ENCODE measurements at places on chromosomes 2 and 18.

- DNase-seq = no peak
Observed at GRCh38 chr18:27250471-27250870, 65.4 kb upstream of the CHST9 start.

GRCh38 chr18:51157215-51157614 lies 40.3 kb downstream of the MEX3C start:
- no peak for DNase-seq

DNA sequence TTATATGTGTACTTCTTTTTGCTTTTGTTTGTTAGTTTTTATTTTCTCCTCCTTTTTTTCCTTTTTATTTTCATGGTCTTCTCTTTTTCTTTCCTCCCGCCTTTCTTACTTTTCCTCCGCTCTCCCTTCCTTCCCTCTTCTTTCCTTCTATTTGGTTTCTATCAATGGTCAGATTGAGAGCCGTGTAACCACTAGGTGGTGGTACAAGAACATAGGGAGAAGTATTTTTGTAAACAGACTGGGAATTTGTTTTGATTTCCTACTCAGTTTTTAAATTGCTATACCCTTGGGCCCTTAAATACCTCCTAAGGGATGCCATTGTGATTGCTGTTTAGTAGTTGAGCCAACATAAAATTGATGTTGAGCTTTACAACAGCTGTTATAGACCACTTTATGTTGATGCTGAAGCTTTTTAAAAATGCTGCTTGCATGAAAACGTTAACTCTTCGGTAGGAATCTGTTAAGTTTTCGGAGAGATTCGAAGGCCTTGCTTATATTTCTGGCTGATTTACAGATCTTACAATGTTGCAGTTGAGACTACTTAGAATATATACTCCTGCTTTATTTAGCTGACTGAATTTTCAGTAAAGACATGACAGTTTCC lies 124.2 kb downstream of the UBE2E3 start:
- DNase-seq = no peak

DNA sequence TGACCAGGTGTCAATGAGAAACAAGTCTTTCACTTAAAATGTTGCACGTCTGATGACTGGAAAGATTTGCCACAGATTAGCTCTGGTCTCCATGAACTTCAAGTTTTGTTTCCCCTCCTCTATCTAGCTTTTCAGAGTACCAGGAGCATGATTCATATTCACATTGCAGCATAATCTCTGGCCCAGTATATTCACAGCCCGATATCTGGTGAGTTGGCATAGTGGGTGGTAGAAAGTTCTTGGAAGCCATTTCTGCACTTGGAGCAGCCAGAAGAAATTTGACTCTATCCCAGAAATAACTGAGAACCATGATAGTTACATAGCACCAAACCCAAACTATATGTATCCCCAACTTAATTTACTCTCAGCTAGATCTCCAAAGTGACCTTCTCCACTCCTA lies 503.9 kb downstream of the PID1 start:
- DNase-seq = no peak

- no peak for DNase-seq
Observed at GRCh38 chr2:127047054-127047453, 59.9 kb downstream of the BIN1 start.

GRCh38 chr18:49907346-49907929 lies 94.1 kb upstream of the ACAA2 start:
- DNase-seq = no peak

DNA sequence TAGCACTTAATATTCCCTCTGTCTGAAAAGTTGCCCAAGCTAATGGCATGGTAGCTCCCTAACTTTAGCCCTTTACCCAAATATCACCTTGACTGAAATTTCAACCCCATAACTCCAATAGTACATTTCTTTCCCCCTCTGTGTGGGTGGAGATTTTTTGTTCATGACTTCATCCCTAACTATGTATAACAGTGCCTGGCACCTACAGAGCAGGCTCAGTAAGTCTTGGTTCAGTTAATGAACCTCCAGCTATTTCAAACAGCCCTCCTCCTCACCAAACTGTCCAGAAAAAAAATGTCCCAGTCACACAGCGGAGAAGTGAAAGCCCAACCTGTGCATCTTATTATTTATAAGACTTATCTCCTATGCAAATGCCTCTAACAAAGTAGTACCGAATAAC lies 18.6 kb downstream of the BUB1 start:
- no peak for DNase-seq

- DNase-seq = no peak
Observed at GRCh38 chr2:25639131-25639530, 34.2 kb downstream of the DTNB start.

DNA sequence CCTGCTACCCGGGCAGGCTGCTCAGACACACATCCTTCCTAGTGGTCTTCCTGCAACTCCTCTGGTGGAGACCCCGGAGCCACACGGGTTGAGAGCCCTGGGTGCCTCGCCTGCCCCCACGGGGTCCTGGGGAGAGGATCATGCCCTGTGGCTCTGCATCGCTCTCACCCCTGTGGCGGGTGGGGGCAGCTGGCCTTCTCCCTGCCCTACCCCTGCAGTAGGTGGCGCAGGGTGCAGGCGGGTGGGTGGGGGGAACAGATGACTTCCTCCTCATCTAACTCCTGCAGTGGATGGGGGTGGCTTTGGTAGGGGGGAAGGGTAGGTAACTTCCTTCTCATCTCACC lies 38.5 kb downstream of the TSHZ1 start:
- DNase-seq = no peak

DNA sequence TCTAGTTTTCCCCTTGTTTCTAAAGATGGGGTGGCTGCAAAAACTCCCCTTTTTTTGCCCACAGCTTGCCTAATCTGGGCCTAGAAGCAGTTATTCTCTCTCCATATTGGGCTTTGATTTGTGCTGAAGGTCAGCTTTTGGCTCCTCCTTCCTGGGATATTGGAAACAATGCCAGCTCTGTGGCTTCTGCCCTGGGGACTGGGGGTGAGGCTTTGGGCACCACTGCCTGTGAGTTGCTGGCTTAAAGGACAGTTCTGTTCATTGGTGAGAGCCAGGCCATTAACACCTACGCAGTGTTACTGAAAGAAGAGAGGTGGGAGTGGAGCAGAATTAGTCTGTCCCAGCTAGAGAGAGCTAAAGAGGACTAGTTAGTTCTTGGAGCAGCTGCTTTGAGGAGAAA lies 4.3 kb downstream of the UBXN2A start:
- no peak for DNase-seq

DNA sequence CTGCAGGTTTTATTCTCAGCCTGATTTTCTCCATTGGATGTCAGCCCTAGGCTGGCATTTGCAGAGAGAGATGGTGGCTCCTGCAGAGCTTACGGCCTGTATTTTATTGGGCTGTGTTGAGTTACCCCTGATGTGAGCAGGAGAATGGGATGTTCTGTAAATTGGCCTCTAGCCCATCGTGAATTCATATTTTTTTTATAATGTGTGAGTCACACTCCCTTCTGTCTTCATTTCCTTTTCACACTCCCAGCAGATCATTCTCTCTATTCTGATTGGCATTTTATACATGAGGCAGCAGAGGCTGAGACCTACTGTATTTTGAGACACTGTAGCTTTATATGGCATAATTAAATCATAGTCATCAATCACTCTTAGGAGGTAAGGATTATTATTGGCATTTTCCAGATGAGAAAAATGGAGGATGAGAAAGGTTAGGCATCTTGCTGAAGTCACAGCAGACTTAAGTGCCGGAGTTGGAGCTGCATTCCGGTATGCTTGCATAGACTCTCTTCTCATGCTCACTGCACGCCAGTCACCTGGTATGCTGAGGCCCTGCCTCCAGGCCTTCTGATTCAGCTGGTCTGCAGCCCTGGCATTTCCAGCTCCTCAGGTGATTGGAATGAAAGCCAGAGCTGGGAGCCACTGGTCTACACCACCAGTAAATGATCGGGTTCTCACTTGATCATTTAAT lies 142.4 kb downstream of the NEDD4L start:
- no peak for DNase-seq

- DNase-seq = no peak
Observed at GRCh38 chr18:26614374-26614773, 66.0 kb upstream of the KCTD1 start.

DNA sequence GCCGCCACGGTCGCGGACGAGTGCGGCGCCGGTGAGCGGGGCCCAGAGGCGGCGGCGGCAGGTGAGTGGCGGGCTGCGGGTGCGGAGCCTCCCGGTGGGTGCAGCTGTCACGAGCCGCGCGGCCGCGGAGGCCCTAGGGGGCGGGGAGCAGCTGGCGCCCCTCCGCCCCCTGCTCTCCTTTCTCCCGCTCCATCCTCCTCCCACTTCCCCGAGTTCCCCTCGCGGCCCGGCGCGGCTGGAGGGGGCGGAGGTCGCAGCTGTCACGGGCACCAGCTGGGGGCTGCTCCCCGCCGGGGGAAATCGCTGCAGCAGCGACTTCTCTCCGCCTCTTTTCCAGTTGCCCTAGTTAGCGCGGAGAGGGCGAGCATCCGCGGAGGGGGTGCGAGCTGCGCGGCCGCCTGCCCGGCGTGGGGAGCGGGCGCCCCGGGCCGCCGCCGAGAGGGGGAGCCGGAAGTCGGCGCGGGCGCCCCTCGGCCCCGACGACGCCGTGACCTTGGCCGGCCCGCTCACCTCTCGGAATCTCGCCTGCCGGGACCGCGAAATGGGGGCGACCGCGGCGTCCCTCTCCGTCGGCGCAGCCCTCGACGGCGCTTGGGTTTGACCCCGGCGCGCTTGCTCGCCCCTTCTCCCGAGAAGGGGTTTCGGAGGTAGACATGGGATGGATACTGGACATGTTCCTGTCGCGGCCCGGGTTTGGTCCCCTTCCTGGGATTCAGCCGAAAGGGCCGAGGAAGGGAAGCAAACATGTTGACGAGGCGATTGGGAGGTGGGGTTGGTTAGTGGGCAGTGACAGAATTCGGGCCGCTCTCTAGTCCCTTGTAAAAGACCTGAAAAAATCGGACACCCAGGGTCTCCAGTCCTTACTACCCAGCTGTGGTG lies 727 bp downstream of the NCOA1 start:
- DNase-seq = peak; percentile 66

- peak; percentile 31 for DNase-seq
Observed at GRCh38 chr2:38581193-38582147, 21.3 kb downstream of the HNRNPLL start.

DNA sequence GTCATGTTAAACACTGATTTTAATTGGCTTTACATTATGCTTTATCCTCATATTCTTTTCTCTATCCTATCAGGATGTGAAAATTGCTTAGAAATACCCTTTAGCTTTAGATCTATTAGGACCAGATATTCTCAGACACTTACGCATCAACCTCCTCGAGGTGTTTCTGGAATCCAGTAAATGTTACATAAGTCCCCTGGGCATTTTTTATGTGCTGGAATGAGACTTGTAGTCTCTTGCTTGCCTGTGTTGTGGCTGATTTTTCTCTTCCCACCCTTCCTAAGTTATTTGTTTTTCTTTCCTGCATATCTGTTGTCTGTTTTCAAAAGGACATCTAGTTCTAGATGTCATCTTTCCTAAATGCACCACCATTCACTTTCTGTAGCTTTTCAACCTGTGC lies 197.1 kb downstream of the CCDC85A start:
- DNase-seq = no peak

DNA sequence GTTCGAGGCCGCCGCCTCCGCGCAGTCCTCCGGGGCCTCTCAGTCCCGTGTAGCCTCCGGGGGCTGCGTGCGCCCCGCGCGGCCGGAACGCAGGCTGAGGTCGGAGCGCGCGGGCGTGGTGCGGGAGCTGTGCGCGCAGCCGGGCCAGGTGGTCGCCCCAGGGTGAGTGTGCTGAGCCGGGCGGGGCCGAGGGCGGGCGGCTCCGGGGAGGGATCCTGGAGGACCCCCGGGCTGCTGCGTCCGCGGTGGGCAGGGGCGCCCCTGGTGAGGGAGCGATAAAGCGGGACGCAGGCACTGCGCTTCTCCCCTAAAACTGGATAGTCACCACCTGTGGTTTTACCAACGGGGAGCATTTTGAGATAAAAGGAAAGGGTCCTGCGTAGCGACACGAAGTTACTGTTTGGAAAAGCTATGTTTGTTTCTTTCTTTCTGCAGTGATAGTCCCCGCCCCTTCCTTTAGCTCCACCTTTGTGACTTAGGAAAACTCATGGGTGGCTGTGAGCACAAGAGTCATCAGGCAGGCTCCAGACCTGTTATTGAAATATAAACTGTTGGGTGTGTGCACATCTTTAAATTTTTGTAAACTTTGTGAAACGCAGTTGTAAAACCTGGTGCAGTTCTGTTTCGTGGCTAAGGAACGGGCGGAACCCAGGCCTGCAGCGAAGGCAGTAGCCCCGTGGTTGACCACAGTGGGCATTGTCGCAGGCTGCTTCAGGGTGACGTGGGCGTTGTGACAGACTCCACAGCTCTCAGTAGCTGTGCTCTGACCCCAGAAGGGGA lies 687 bp downstream of the CTDP1 start:
- DNase-seq = peak; percentile 28

DNA sequence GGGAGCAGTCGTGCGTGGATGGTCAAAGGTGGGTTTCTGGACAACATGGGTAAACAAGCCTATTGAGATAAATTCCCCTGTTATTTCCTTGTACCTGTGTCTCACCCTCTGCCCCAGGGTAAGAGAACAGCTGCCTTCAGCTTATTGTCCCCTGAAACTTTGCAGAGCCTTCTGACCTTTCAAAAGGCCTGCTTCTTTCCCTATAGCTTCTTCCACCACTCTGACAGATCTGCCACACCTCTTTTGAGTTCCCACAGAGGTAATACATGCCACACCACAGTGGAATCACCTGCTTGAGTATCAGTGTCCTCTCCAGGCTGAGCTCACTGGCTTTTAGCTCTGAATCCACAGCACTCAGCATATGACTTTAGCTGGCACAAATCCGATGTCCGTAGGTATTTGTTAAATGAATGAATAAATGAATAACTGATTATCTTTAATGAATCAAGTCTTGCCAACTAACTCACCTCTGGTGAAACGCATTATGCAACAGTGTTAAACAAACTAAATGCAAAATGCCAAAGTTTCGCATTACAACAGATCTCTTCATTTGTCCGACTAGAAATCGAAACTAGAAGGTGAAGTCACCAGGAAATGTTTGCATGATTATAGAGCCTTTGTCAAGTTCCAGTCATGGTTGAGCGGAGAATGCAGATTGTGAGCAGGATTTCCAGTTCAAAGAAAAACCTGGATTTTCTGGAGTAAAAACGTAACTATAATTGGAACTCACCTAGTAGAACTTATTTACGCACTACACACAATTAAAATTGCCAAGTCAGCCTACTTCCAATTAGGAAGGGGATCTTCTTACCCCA lies 16.4 kb downstream of the DYNAP start:
- DNase-seq = peak; percentile 19

GRCh38 chr2:146024212-146024743 lies 1504.4 kb upstream of the ZEB2 start:
- DNase-seq = no peak

DNA sequence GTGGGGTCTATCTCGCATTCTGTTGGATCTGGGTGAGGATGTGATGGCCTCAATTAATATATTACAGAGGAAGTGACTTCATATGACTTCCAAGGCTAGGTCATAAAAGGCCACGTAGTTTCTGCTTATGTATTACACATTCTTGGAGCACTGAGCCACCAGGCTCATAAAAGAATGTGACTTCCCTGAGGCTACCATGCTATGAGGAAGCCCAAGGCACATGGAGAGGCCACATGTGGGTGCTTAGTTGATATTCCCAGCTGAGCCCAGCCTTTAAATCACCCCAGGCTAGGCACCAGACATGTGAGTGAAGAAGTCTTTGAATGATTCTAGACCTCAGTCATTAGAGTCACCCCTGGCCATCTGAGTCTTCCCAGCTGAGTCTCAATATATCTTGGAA lies 13.3 kb upstream of the REEP1 start:
- DNase-seq = no peak

- peak; percentile 38 for DNase-seq
Observed at GRCh38 chr2:218217360-218218267, 625 bp downstream of the ARPC2 start.

- DNase-seq = no peak
Observed at GRCh38 chr2:241767464-241768250, 9.0 kb upstream of the GAL3ST2 start.
